ENCODE measurements at places on chromosomes 16 and 17. TPM values are rescaled to one million over a fixed set of nuclear protein-coding genes. Genes with fewer than 3 reads are reported as not detected.
A peak's percentile ranks its signal among the peaks of the same experiment; 100 is the strongest.

GRCh38 chr17:57612202-57613071 is 132.7 kb downstream of the CCDC182 start:
- H3K4me1 ChIP-seq: peaks cover 50% of the 10 kb centered on the region
- H3K27ac ChIP-seq: no peak overlapping the region
- peaks cover 9% of the 10 kb centered on the region for H3K36me3 ChIP-seq
- H3K4me3 ChIP-seq: peak overlapping the region; percentile 31

GRCh38 chr16:30186782-30187555 is 3.6 kb downstream of the CORO1A start:
- peaks cover 29% of the 10 kb centered on the region for H3K4me1 ChIP-seq
- peaks cover 36% of the 10 kb centered on the region for H3K27me3 ChIP-seq
- DNase-seq: peak; percentile 81

KRT24 gene
- not detected for polyA plus RNA-seq

DNA sequence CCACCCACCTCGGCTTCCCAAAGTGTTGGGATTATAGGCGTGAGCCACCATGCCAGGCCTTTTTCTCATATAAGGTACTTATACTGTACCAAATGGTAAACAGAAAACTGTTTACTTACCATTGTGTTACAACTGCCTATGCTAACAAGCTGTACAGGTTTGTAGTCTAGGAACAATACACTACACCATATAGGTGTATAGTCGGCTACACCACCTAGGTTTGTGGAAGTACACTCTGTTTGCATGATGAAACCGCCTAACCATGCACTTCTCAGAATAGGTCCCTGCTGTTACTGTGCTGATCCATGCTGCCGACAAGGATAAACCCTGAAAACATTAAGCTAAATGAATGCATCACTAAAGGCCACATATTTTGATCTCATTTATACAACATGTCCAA is 18.9 kb downstream of the DNAJA2 start:
- H3K4me1 ChIP-seq: no peaks in the 10 kb centered on the region
- peaks cover 10% of the 10 kb centered on the region for H3K36me3 ChIP-seq
- peak overlapping the region; percentile 43 for H3K27ac ChIP-seq
- no peak overlapping the region for H3K4me3 ChIP-seq

GRCh38 chr16:89982318-89982717 is 33.8 kb downstream of the DEF8 start:
- H3K4me3 ChIP-seq: no peak overlapping the region
- no peaks in the 10 kb centered on the region for H3K27me3 ChIP-seq
- no peak overlapping the region for H3K27ac ChIP-seq
- peaks cover 41% of the 10 kb centered on the region for H3K36me3 ChIP-seq
- DNase-seq: no peak

DNA sequence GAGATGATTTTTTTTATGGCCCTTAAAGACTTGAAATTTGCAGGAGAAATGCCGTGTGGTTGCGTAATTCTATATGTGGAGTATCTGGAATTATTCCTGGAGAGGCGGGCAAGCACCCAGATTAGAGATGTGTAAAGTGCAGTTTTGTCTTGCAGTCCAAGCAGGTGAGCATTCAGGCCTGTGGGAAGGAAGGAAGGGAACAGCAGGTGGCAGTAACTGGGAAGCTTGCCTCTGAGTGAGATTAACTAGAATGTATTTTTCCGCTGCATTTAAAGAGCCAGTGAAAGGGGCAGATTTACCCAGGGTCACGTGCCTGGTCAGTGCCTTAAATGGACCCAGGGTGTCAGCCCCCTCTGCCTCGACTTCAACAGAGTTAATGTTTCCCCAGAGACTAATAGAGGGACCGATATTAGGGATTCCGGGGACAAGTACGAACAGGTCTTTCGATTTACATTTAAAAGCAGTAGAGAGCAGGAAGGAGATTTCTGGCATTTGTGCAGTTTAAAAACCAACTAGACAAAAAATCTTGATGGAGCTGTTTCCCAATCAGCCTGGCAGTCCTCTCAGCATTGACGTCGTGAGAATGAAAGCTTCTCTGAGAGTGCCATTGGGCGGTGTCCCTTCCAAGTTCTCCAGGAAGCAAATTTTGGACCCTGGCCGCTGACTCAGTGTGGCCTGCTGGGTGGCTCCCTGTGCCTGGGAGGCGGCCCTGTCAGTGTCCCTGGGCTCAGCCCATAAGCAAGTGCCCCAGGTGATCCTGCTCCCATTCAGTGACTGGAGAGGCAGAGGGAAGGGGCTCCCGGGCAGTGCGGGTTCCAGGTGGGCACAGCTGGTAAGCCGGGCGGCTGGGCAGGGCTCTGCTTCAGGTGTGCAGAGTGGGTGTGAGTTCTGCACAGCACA is 38.2 kb downstream of the KSR1 start:
- no peak overlapping the region for H3K27ac ChIP-seq
- no peak for DNase-seq
- H3K4me1 ChIP-seq: peaks cover 53% of the 10 kb centered on the region
- H3K27me3 ChIP-seq: no peaks in the 10 kb centered on the region
- no peak overlapping the region for H3K4me3 ChIP-seq

DNA sequence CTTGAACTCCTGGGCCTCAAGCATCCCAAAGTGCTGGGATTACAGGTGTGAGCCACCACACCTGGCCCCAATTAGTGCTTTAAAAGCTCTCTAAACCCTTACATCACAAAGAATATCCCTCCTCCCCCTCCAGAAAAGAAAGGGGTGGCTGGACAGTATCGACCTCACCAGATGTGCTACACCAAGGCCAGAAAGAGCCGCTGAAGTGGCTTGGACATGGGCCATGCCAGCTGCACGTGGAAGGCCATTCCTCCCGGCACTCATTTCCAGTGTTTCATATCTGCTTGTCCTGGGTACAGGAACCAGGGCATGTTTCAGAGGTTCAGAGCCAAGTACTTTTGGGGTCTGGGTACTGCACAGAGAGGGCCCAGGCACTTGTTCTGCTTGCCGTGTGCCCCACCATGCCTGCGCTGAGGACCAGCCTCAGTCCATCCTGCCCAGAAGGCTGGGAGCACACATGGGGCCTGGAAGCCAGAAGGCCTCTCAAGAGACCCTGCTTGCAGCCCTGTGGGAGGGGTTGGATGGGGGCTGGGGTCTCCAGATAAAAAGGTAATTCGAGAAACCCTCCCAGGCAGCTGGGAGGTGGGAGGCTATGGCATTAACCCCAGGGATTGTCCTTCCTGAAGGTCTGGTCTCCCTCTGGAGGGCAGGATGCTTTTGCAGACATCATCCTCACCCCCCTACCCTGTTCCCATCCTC is 3.5 kb upstream of the SRRM2 start:
- H3K4me3 ChIP-seq: no peak overlapping the region
- peaks cover 19% of the 10 kb centered on the region for H3K27me3 ChIP-seq
- H3K4me1 ChIP-seq: peaks cover 31% of the 10 kb centered on the region
- no peak overlapping the region for H3K27ac ChIP-seq

GRCh38 chr16:88969361-88969831 is 7.6 kb downstream of the CBFA2T3 start:
- no peaks in the 10 kb centered on the region for H3K36me3 ChIP-seq
- no peak overlapping the region for H3K4me3 ChIP-seq
- H3K4me1 ChIP-seq: peaks cover 5% of the 10 kb centered on the region
- peaks cover 3% of the 10 kb centered on the region for H3K27me3 ChIP-seq
- H3K27ac ChIP-seq: no peak overlapping the region

TBC1D26 gene
- not detected for polyA plus RNA-seq

TBC1D3I gene
- not detected for polyA plus RNA-seq

CD300C gene
- polyA plus RNA-seq: 21.2 TPM

DNA sequence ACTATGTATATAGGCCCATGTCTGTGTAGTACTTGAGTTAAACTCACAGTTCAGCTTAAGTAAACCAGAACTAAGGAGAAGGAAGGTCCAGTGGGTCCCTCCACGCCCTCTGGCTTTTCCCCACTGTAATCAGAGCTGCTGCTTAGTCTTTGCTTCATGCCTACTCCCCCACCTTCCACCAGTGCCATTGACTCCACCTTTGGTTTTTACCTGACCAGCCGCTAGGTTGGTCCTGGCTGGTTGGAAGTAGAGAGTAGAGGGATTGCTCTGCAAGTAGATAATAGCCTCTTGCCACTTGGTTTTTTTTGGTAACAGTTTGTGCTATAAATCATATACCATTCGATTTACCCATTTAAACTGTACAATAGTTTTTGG is 22.8 kb upstream of the PHKG2 start:
- peaks cover 23% of the 10 kb centered on the region for H3K36me3 ChIP-seq
- peaks cover 4% of the 10 kb centered on the region for H3K4me1 ChIP-seq
- DNase-seq: no peak
- no peaks in the 10 kb centered on the region for H3K27me3 ChIP-seq
- no peak overlapping the region for H3K27ac ChIP-seq
- no peak overlapping the region for H3K4me3 ChIP-seq

GRCh38 chr17:4897198-4897687 is 2.1 kb upstream of the C17orf107 start:
- no peak for DNase-seq
- peaks cover 21% of the 10 kb centered on the region for H3K4me1 ChIP-seq
- H3K27me3 ChIP-seq: peaks cover 17% of the 10 kb centered on the region
- no peak overlapping the region for H3K4me3 ChIP-seq
- H3K27ac ChIP-seq: no peak overlapping the region

GRCh38 chr17:2243953-2244352 is 59.6 kb downstream of the SMG6 start:
- H3K27me3 ChIP-seq: peaks cover 3% of the 10 kb centered on the region
- H3K4me3 ChIP-seq: no peak overlapping the region
- H3K27ac ChIP-seq: peak overlapping the region; percentile 62

GRCh38 chr16:30147843-30148510 is 25.0 kb upstream of the MAPK3 start:
- no peak for DNase-seq
- H3K36me3 ChIP-seq: peaks cover 4% of the 10 kb centered on the region
- no peak overlapping the region for H3K4me3 ChIP-seq

TPSG1 gene
- polyA plus RNA-seq: not detected

BAIAP3 gene
- 1.9 TPM for polyA plus RNA-seq
